ENCODE measurements at places on chromosomes 1 and 21. TPM values are rescaled to one million over a fixed set of nuclear protein-coding genes. Genes with fewer than 3 reads are reported as not detected.

GRCh38 chr1:94862718-94863117 lies 42.6 kb downstream of the SLC44A3 start:
- peaks cover 18% of the 10 kb centered on the region for H3K27me3 ChIP-seq
- no peaks in the 10 kb centered on the region for H3K36me3 ChIP-seq
- no peaks in the 10 kb centered on the region for H3K4me1 ChIP-seq
- no peak overlapping the region for H3K4me3 ChIP-seq
- DNase-seq = no peak

DNA sequence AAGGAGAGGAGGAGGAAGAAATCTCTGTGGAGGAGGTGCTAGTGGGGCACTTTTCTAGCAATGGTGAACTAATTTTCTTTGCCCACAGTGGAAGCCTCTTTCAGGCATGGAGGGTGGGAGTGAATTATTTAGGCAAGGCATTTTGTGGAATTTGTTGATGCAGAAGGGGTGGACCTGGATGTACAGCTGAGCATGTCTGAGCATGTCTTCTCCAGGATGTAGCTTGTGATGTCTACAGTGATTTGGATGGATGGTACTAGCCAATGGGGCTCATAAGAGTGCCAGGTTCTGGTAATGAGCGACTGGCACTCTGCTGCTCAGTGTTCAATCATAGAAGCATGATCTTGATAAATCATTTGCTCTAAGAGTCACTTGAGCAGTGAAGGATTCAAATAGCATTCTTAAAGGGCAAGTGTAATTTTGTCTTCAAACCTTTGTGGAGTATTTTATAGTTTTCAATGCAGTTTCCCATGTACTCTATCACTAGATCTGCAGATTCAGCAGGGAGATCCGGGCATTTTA lies 153.9 kb upstream of the LMO4 start:
- no peaks in the 10 kb centered on the region for H3K36me3 ChIP-seq
- no peak overlapping the region for H3K27ac ChIP-seq
- H3K4me3 ChIP-seq = no peak overlapping the region
- DNase-seq = no peak

DNA sequence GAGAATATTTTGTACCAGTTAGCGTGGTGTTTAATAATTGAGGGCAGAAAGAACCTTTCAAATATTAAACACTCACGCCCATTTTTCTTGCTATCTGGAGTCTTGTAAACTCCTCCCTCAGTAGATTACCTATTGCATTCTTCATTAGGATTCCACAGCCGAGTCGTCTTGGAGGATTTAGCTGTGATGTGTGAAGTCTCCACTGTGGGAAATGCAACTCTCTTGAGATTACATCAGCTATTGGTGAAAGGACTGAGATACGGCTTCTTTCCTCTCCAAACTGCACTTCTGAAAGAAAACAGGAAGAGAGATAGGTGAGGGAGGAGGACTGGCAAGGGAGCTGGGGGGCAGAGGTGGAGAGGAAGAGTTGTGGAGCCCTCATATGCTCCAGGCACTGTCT lies 36.1 kb downstream of the ACTA1 start:
- H3K4me1 ChIP-seq = no peaks in the 10 kb centered on the region
- DNase-seq = no peak
- H3K4me3 ChIP-seq = no peak overlapping the region
- no peak overlapping the region for H3K27ac ChIP-seq
- peaks cover 21% of the 10 kb centered on the region for H3K27me3 ChIP-seq

GRCh38 chr1:26418865-26419349 lies 8.3 kb downstream of the LIN28A start:
- no peaks in the 10 kb centered on the region for H3K36me3 ChIP-seq
- no peak overlapping the region for H3K4me3 ChIP-seq
- H3K27me3 ChIP-seq = peaks cover 38% of the 10 kb centered on the region
- no peaks in the 10 kb centered on the region for H3K4me1 ChIP-seq
- no peak for DNase-seq
- no peak overlapping the region for H3K27ac ChIP-seq

GRCh38 chr1:16180291-16180824 lies 24.5 kb upstream of the EPHA2 start:
- no peak for DNase-seq
- no peaks in the 10 kb centered on the region for H3K36me3 ChIP-seq
- no peak overlapping the region for H3K4me3 ChIP-seq
- peaks cover 14% of the 10 kb centered on the region for H3K27me3 ChIP-seq
- no peaks in the 10 kb centered on the region for H3K4me1 ChIP-seq

DNA sequence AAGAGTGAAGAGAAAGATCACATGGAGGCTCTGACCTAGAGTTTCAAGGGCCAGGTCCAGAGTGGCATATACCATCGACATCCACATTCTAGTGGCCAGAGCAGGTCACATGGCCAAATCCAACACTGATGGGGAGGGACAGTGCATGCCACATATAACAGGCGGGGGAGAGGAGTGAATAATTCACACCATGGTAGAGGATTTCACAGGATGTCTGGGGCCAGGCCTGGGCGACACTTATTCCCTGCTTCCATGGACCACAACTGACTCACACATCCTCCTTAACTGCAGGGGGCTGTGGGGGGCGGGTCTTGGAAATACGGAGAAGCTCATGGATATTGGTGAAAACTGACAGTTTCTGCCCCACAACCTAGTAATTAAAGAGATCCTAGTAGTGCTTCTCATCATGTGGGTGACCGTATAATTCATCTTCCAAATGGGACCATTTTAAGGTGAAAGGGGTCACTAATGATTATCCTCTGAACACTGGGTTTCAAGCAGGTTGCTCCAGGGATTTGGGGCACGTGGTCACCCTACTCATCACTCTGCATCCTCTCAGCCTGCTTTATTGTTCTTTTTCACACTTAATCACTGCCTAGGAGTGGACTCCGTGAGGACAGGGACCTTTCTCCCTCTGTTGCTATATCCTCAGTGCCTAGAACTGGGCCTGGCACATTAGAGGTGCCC lies 44.0 kb downstream of the IGSF21 start:
- DNase-seq = no peak
- no peaks in the 10 kb centered on the region for H3K4me1 ChIP-seq
- no peak overlapping the region for H3K4me3 ChIP-seq
- H3K27ac ChIP-seq = no peak overlapping the region
- H3K36me3 ChIP-seq = no peaks in the 10 kb centered on the region

GRCh38 chr1:165235777-165236291 lies 120.7 kb downstream of the LMX1A start:
- H3K4me3 ChIP-seq = no peak overlapping the region
- peaks cover 56% of the 10 kb centered on the region for H3K27me3 ChIP-seq
- no peaks in the 10 kb centered on the region for H3K36me3 ChIP-seq
- no peaks in the 10 kb centered on the region for H3K4me1 ChIP-seq

- no peak overlapping the region for H3K27ac ChIP-seq
- H3K4me1 ChIP-seq = no peaks in the 10 kb centered on the region
- peaks cover 8% of the 10 kb centered on the region for H3K27me3 ChIP-seq
These were observed 156.5 kb upstream of the KLHDC7A start for GRCh38 chr1:18324246-18324645.

The NBPF8 gene
- 20.1 TPM for total RNA-seq

The HSD3B1 gene
- total RNA-seq = not detected

All from activated T-helper 1 cell treated with anti-CD3 and anti-CD28 coated beads, Interleukin-12 subunit alpha, Interleukin-12 subunit beta, Interleukin-2, Interleukin-4 antibody, amounts not matched to agents 30 ng/mL and 10 ng/mL and 1 ng/mL, durations not matched to agents 14 hours and 24 hours and 36 hours (primary cell).